ENCODE measurements at places on chromosomes 1 and 21.

- DNase-seq: peak; percentile 76
Measured at GRCh38 chr1:201882665-201883132, 6.0 kb upstream of the SHISA4 start.

GRCh38 chr1:36839485-36839884 lies 194.8 kb downstream of the GRIK3 start:
- no peak for DNase-seq

DNA sequence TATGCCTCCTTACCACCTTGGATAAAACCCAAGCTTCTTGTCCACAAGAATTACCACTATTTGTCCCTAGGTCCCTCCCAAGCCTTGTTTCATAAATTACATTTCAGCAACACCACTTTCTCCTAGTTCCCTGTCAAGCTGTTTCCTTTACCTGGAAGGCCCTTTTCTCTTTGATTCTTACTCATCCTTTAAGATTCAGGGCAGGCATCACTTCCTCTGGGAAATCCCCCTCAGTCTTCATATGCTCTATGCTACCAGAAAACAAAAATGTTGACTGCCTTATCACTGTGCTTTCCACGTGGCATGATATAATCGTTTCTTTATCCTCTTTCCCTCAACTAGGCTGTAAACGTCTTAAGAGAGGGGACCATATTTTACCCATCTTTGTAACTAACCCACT lies 102.7 kb downstream of the LYST start:
- no peak for DNase-seq

- DNase-seq: no peak
Measured at GRCh38 chr1:225462429-225462713, 34.5 kb upstream of the LBR start.

GRCh38 chr1:204261746-204262505 lies 48.1 kb upstream of the GOLT1A start:
- DNase-seq: peak; percentile 77

DNA sequence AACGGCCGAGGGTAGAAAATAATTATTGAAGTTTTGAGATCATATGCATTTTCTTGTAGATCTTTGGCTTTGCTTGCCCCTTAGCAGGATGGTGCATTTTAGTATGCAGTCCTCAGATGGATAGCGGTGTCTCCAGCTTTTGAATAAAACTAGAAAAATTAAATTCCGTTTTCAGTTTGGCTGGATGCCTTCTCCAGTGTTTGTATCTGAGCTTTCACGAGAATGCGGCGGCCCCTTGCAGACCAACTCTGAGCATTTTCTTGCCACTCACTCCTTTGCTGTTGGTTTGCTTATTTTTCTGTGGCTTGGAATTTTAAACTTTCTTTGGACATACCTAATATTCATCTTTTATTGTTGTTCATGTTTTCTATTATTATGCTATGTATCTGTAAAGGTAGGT lies 192.6 kb downstream of the NFIA start:
- no peak for DNase-seq

GRCh38 chr1:63799307-63799706 lies 25.5 kb downstream of the ROR1 start:
- DNase-seq: peak; percentile 11

DNA sequence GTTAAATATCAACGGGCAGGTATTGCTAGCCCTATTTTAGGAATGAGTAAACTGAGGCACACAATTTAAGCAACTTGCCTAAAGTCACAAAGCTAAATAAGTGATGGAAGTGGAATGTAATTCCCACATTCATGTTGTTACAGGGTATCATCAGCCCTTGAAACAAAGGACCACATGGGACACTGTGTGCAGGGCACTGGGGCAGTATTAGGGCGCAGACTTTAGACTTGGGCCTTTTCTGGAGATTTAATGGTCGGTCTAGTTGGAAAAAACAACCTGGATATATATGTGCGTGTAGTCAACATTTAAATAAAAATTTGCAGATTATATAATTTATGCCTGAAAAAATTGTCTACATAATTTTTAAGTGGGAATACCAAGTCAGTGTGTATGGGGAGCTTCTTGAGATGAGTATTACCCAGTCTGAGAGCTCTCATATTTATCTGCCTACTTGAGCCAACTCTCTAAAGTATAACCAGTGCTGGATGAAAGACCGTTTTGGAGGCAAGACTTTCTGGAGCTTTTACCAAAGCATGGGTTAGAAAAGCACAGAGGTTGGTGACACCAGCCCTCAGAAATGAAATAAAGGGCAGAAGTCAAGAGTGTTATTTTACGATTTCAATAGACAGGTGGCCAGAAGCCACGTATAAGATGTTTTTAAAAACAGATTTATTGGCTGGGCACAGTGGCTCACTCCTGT lies 1.6 kb downstream of the KDM1A start:
- peak; percentile 23 for DNase-seq

GRCh38 chr1:100606438-100606837 lies 68.5 kb downstream of the GPR88 start:
- DNase-seq: peak; percentile 64

GRCh38 chr1:246161626-246162025 lies 345.5 kb downstream of the SMYD3 start:
- peak; percentile 22 for DNase-seq

- peak; percentile 18 for DNase-seq
Measured at GRCh38 chr1:118335331-118335732, 150.3 kb upstream of the SPAG17 start.

DNA sequence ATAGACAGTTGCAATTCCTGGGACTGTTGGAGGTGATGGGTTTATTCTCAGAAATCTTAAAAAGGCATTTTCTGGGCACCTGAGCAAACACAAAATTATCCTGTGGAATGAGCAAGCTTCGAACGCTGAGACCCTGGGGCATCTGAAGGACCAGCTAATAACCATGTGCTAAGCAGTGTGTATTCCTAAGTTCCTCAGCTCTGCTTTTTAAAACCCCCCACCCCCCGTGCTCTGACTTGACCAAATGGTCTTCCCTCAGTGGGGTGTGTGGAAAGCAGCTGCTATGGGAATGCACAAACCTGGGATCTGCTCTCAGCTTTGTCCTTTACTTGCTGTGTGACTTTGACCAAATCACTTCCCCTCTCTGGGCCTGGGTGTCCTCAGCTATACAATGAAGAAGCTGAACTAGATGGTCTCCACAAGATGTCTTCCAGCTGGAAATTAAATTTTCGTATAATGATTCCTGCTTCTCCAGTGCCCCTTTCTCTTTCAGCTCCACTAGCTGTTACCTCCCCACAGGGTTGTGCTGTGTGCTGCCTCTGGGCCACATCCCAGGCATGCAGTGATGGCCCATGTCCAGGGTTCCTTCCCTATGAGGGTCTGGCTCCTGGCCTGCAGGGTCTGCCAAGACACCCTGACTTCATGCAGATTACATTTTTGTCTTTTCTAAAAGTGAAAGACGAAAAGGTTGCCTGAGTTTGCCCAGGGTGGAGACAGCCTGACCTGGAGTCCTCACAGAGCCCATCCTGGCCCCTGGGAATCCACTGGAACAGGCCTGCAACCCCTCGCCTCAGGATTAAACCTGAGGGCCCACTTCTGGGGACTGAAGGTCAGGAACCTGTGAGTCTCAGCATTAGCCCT lies 14.9 kb upstream of the CD247 start:
- no peak for DNase-seq

DNA sequence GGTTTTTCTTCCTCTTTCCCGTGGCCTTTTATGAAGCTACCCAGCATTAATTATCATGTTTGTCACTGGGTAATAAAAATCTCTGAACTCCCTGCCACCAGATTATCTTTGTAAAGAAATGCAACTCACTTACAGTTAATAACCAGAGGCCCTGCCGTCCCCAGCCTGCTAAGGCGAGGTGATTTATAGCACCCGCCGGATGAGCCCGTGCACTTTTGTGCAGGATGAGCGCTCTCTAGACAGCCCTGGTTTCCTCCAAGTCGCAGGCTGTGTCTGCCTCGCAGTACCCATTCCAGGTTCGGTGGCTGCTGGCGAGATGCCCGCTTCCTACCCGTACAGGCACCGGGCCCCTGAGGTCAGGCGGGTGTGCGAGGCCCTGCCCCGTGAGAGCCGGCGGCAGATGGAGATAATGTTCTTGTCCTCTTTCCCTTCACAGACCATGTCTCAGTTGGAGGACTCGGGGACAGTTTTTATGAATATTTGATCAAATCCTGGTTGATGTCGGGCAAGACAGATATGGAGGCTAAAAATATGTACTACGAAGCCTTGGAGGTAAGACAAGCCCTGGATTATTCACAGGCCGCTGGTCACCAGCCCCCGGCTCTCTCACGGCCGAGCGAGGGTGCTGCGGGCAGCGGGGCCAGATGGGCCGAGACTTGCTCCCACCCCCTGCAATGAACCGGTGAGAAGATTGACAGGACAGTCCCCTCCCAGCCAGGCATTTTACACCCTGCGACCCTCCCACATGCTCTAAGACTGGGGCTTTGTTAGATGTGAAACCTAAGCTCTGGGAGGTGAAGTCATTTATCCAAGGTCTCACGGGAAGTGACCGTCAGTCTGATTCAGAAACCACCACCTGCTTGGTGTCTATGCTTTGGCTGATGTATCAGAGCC lies 28.5 kb upstream of the SELENON start:
- DNase-seq: no peak

DNA sequence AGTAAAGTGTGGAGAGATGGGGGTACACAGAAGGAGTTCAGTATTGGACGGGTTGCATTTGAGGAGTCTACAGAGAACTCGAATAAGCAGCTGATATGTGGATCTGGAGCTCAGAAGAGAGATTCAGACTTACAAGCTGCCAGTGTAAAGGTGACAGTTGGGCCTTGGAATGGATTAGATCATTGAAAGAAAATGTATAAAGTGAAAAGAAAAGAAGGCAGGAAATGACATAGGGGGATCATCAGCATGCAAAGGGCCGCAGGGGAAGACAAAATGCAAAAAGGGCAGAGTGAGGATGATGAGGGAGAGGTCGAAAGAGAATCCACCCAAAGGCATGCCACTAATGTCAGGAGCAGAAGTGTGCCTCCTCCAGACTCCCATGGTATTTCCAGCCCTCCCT lies 273.3 kb downstream of the TNR start:
- no peak for DNase-seq

- DNase-seq: no peak
Measured at GRCh38 chr1:157542676-157543075, 9.6 kb downstream of the FCRL5 start.

GRCh38 chr1:203666609-203667008 lies 40.0 kb downstream of the ATP2B4 start:
- no peak for DNase-seq

DNA sequence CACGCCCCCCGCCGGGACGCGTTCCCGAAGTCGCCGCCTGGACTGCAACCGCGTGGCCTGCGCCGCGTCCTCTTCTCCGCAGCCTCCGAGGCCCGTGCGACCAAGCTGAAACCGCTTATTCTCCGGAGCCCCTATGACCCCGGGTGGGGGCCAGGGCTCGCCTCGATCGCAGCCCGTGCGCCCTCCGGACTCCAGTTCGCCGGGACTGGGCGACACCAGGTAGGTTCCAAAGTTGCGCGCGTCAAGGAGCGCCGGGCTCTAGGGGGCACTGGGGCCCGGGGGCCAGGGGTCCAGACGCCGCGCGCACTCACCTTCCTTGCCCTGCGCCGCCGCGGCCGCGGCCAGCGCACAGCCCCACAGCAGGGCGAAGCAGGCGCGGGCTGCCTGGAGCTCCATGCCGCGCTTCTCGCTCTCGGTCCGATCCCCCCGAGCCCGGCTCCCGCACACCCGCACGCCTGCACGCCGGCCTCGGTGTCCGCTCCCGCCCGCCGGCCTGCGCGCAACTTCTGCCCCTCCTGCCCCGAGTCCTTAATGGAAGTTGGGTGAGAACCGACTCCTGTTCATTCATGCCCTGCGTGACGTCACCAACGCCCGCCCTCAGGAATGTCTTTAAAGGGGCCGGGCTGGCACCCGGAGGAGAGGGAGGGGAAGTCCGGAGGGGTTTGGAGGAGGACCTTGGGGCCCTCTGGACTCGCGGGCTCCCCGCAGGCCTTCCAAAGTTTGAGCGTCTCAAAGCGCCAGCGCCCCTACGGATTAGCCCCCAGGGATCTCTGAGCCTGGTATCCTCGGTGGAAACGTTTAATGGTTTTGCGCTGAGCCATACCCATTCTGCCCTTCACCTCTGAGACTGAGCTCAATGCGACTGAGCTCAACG lies at the start of gene EPHA2:
Gene EPHA2 (minus strand): TSS at position 533 of the 874 bp plus-strand sequence. CDS start 137 bp downstream, at position 396.
- DNase-seq: peak; percentile 91

DNA sequence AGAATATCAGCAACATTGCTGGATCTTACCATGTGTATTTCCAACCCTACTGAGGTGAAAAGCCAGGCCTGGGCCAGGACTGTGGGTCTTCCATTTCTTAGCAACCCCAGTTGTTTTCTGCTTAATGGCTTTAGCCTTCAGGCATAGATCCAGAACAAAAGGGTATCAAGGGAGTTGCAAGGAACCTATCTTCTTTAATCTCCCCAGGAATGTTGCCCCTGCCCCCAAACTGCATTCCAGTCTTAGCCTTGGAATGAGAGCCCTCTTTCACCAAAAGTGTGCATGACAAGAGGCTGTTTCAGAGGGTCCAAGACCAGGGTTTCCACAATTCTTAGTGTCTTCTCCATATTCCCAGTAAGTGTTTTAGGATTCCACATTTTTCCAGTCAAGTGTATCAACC lies 87.9 kb upstream of the SOX13 start:
- no peak for DNase-seq

DNA sequence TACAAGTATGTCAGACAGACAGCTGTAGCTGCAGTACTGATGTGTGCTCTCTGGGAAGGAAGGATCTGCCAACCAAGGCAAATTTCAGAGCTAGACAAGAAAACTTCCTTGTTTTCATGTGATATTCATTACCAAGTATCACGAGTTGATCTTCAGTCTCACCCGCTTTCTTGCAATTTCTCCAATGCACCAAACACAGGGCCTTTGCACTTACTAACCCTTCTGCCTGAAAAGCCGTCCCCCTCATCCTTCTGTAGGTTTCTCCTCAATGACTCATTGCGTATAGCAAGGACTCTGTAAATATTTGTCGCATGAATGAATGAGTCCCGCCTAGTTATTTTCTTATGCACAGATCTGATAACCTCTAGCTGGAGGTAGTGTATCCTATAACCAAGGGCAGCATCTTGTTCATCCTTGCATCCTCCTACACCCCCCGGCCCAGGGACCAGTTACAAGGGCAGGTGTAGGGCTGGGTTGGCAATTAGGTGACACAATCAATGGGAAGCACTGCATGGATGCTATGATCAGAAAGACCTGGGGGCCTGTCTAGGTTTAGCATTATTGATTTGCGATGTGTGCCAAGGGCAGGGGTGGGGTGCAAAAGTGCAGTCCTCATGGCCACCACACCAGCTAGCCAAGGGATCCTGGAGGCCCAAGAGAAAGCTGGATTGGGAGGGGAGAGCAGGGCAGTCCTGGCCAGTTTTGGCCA lies 51.4 kb upstream of the GPR157 start:
- DNase-seq: no peak

GRCh38 chr1:46653405-46653958 lies 14.7 kb downstream of the ATPAF1 start:
- DNase-seq: no peak

DNA sequence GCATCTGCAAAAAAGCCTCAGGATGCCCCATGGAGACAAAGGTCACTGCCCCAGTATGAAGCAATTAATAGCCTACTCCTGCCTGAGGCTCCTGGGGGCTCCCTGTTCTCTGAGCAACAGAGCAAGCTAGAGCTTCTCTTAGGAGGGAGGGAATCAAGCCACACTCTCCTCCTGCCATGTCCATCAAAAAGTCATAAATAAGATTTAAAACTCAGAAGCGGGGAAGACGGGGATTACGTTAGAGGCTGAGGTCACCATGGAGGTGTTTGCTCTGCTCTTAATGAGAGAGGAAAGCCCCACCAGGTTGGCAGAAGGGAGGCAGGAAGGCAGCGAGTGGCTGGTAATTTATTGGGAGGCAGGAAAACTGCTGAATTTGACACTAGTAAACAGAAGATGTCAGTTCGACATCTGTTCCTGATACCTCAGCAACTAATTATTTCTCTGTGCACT lies 98.4 kb upstream of the TNR start:
- no peak for DNase-seq

- no peak for DNase-seq
Measured at GRCh38 chr1:217090060-217090911, 367.1 kb upstream of the ESRRG start.

GRCh38 chr1:46409063-46409372 lies 14.9 kb downstream of the FAAH start:
- no peak for DNase-seq
